ENCODE measurements at places on chromosomes 3 and 15.

- DNase-seq = no peak
Measured at GRCh38 chr3:174340624-174341587, 518.2 kb upstream of the NAALADL2 start.

DNA sequence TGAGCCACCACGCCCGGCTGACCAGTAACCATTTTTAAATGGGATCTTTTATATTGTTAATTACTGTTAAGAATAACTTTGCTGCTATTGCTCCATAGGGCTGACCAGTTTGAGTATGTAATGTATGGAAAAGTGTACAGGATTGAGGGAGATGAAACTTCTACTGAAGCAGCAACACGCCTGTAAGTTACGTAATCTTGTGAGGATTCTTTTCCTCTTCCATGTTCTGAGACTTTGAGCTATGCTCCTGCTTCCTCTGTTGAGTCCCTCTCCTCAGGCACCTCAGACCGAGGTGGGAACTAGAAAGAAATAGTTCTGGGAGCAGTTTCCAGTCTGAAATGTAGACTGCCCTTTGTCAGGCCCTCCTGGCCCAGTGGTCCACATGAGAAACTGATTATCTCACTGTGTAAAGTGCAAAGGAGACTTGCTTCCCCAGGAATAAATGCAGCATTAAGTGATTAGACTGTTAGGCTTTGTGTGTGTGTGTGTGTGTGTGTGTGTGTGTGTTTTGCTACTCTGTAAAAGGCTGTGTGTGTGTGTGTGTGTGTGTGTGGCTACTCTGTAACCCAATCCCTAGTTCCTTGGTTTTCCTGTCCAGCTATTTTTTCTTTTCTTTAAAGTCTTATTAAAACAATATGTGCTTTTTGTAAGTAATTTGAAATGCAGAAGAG, 5.2 kb downstream of the POLR2H start:
- peak; percentile 23 for DNase-seq

- DNase-seq = no peak
Measured at GRCh38 chr3:10381336-10381735, 60.4 kb upstream of the SEC13 start.

DNA sequence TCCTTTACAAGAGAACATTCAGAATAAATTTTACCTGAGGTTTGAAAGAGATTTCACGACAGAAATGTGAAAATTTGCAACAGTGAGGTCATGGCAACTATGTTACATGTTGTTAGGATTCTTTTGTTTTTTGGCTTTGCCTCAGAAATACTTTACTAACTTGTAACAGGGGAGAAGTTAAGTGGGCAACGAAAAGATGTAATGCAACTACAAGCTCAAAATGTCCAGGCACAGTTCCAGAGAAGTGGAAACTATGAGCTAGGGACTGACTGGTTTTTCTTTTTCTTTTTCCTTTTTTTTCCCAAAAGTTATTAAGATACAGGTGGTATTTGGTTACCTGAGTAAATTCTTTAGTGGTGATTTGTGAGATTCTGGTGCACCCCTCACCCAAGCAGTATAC, 111.5 kb upstream of the PPP2R3A start:
- no peak for DNase-seq

GRCh38 chr15:56812961-56813360, 79.7 kb upstream of the ZNF280D start:
- DNase-seq = no peak

DNA sequence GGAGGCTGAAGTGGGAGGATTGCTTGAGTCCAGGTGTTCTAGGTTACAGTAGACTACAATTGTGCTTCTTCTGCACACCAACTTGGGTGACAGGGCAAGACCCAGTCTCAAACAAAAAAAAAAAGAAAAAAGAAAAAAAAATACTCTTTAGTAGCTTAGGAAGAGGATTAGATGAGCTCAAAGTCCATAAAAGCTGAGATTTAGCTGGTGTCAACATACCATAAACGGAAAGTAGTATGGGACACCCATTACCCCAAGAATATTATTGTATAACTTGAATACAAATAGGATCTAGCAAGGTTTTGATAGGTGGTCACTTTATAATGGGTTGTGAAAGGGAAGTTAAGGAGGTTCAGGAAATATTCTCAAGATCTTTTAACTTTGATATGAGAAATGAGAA, 38.0 kb upstream of the ULK4 start:
- DNase-seq = no peak

DNA sequence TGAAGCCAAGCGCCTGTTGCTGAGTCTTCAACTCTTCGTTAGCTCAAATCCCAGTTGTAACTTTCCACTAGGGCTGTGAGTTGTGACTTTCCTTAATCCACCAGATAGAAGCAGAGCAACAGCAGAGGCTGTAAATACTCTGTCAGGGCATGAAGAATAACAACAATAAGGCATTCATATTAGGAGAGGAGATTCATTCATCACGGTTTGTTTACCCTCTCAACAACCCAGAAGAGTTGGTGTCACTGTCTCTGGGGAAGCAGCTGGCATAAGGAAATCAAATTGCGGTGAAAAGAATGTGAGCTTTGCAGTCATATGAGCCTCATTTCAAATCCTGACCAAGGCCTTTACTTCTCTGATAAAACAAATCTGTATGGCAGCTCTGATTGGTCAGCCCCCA, 184.8 kb downstream of the SHQ1 start:
- no peak for DNase-seq

DNA sequence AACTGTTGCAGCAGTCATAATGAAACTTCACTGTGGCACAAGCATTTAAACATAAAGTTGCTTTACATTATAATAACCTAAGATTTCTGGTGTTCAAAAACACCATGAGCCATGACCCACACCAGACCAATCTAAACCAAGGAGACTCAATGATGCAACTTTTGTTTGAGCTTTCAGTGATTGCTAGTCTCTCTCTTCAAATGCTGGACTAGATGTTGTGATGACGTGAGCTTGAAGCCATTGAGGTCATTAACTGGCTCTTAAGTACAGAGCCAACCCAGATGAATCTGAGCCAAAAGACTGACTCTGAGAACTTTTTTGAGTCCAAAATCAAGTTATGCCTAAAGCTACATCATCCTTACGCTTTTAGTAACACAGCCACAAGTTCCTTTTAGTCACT, 36.5 kb downstream of the ATR start:
- peak; percentile 3 for DNase-seq

DNA sequence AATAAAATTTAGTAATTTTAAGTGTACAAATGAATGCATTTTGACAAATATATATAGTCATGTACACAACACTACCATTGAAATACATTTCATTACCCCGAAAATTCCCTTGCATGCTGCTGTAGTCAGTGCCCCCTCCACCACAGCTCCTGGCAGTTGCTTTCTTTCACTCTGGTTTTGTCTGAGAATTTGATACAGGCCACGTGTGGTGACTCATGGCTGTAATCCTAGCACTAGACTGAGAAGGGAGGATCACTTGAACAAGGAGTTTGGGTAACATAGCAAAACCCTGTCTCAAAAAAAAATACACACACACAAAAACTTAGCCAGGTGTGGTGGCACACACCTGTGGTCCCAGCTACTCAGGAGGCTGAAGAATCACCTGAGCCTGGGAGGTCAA, 65.4 kb downstream of the TFRC start:
- peak; percentile 58 for DNase-seq

DNA sequence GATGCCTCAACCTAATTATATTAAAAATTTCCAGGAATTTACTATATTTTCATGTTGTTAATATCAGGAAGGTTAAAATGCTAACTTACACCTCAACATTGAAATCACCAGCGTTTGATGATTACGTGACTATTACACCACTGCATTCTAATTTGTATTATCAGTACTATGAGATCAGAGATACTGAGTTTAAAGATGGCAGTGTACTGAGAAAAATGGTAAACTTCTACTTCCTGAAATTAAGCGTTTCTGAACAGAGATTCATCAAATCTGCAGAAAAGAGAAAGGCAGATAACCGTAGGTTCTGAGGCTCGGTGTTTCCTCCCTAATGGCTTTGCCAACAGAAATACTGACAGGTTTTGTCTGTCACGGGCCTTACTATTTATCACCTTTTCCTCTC, 69.9 kb downstream of the CRTC3 start:
- DNase-seq = no peak

- DNase-seq = peak; percentile 66
Measured at GRCh38 chr15:35305946-35306345, 220.9 kb upstream of the NANOGP8 start.

DNA sequence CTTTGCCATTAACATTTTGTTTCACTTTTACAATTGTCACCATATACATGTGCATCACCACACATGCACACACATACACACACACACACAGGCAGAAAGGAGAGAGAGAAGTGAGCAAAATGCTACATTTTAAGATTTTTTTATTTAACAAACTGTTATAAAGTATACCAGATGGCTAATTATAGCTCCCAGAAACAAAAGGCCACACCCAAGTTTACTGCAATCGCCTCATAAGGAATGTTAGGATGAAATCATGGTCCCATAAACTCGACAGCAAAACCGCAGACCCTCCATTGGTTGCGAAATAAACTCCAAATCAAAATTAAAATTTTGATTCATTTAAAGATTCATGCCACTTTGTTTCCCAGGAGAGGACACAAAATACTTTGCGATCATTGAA, 16.1 kb upstream of the C15orf61 start:
- DNase-seq = no peak

- no peak for DNase-seq
Measured at GRCh38 chr15:38745626-38746025, 181.0 kb upstream of the RASGRP1 start.

DNA sequence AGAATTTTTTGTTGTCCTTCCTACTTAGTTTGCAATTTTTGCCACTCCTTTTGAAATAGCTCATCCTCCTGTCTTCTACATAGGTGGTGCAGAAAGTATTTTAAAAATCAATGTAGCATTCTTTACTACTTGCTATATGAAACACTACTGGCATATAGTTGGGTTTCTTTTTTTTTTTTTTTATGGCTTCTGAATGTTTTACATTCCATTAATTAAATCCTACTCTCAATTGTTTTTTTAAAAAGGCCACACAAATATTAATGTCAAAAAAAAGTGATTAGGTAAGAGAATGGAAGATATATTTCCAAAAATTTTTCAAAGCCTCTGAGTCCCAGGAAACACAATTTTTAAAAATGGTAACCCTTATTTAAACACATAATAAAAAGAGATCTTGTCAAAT, 262.6 kb downstream of the MAGI1 start:
- DNase-seq = no peak

- DNase-seq = no peak
Measured at GRCh38 chr3:2898591-2899353, 211.4 kb downstream of the IL5RA start.

GRCh38 chr3:100125161-100125938, 11.0 kb upstream of the FILIP1L start:
- no peak for DNase-seq

- no peak for DNase-seq
Measured at GRCh38 chr15:93046721-93047120, 42.3 kb downstream of the RGMA start.

DNA sequence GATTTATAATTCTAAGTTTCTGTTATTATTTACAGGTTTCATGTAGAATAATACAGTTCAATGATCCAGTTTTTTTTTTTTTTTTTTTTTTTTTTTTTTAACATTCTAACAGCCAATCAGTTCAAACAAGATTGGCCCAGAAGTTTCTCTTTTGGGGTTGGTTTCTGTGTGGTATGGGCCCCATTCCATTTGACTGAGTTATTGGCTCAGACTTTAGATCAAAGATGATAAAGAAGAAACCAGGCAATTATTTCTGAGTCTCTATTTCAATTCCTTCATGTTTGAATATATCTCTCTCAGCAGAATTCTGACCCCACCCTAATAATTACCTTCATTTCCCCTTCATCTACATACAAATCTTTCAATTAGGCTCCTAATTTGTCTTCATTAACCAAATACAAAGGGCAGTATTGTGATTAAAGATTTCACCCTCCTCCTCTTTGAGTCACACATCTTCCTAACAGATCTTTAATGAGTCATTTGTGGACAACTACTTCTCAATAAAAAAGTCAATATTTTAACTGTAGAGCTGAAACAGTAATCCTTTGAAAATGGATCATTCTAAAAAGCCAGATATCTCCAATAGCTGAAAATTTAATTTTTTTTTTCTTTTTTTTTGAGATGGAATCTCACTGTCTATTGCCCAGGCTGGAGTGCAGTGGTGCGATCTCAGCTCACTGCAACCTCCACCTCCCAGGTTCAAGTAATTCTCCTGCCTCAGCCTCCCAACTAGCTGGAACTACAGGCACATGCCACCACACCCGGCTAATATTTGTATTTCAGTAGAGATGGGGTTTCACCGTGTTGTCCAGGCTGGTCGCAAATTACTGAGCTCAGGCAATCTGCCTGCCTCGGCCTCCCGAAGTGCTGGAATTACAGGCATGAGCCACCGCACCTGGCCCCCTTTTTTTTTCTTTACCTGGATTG, 878.8 kb downstream of the NAALADL2 start:
- DNase-seq = peak; percentile 2

- DNase-seq = no peak
Measured at GRCh38 chr3:46542344-46542743, 23.8 kb downstream of the LRRC2 start.

- DNase-seq = no peak
Measured at GRCh38 chr15:91126080-91126479, 26.0 kb downstream of the SV2B start.

- DNase-seq = peak; percentile 85
Measured at GRCh38 chr3:171936191-171936841, 93.2 kb downstream of the TMEM212 start.
